Fibroblast of lung (primary cell): ENCODE measurements at places on chromosomes 2 and 18. TPM values are rescaled to one million over a fixed set of nuclear protein-coding genes. Genes with fewer than 3 reads are reported as not detected.

CHST9 gene
- total RNA-seq, result not detected in 2 replicates

POTEI gene
- total RNA-seq, result not detected in 2 replicates

WDCP gene
- 9.5 and 10.4 TPM in 2 replicates for total RNA-seq

METTL21A gene
- 9.4 and 10.5 TPM in 2 replicates for total RNA-seq

SF3B1 gene
- 152 and 195 TPM in 2 replicates for total RNA-seq

SERPINB4 gene
- not detected in 2 replicates for total RNA-seq

CENPA gene
- total RNA-seq, result 1.8 and 9.7 TPM in 2 replicates

NEU4 gene
- under 0.01 TPM in 1 of 2 replicates, not detected in the other for total RNA-seq

NYAP2 gene
- under 0.01 TPM in 1 of 2 replicates, not detected in the other for total RNA-seq

IFIH1 gene
- total RNA-seq, result 10.0 and 11.4 TPM in 2 replicates

TGFBRAP1 gene
- 14.1 and 14.9 TPM in 2 replicates for total RNA-seq

LYG2 gene
- not detected in 2 replicates for total RNA-seq

BOLA3 gene
- 19.5 and 28.2 TPM in 2 replicates for total RNA-seq

ABHD1 gene
- total RNA-seq, result 0.17 and 0.26 TPM in 2 replicates

AMER3 gene
- not detected in 2 replicates for total RNA-seq

ASPRV1 gene
- 0.26 and 0.33 TPM in 2 replicates for total RNA-seq

SGPP2 gene
- total RNA-seq, result not detected in 2 replicates

ABCG5 gene
- not detected in 2 replicates for total RNA-seq

NR4A2 gene
- 0.17 and 0.26 TPM in 2 replicates for total RNA-seq

ELOA2 gene
- not detected in 2 replicates for total RNA-seq
